Esophagus squamous epithelium (tissue), 5 donors: ENCODE measurements at places on chromosomes 5 and 9.

- no peak for DNase-seq
Measured at GRCh38 chr5:6728795-6729183, 15.6 kb downstream of the TENT4A start.

DNA sequence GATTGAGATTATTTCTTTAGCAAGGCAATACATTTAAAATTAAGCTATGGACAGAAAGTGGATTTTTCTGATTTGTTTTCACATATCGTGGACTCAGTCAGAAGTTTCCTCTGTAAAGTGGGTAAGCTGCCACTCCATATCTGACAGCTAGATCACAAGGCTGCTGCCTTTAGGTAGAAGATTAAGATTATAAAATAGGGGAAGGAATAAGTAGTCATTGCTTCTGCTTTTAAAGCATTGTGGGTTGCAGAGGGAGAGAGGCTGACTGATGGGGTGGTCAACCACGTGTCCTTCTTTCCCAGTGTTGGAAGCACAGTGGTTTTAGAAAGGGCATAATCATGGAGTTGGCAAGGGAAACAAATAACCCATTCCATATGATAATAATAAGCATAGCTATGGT lies 74.3 kb upstream of the MOCS2 start:
- DNase-seq: no peak

DNA sequence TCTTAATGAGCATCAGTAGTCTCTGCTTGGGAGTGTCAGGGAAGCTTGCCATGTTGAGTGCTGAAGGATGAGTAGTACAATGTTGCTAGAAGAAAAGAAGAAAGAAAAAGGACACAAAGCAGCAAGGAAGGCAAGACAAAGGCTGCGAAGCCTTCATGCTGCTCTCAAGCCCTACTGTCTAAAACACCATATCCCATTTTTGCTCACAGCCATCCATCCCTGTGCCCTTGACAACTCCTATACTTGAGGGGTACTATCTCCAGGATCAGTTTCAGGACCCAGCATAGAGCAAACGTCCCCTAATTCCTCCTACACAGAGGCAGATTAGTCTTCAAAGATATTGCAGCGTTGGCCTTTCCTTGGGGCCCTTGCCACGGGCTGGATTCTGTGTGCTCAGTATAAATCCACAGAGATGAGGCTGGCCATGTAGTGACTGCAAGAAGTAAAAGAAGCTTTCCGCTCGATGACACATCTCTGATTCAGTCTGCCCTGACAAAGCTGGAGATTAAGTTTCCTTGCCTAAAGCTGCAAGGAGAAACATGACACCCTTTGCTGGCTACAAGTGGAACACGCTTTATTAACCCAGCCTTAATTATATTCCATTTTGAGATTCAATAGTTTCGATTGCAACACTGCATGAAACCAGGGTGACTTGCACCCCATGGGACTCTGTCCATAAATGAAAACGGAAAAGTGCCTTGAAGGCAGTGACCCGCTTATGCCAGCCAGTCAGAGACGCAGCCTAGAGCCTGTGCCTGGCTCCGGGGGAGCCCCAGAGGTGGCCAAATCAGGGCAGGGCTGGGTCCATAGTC lies 304.6 kb downstream of the ACTL7B start:
- DNase-seq: no peak

GRCh38 chr5:52682492-52682891 lies 105.2 kb upstream of the ITGA1 start:
- no peak for DNase-seq

GRCh38 chr5:67248703-67249589 lies 52.3 kb upstream of the CD180 start:
- DNase-seq: no peak

DNA sequence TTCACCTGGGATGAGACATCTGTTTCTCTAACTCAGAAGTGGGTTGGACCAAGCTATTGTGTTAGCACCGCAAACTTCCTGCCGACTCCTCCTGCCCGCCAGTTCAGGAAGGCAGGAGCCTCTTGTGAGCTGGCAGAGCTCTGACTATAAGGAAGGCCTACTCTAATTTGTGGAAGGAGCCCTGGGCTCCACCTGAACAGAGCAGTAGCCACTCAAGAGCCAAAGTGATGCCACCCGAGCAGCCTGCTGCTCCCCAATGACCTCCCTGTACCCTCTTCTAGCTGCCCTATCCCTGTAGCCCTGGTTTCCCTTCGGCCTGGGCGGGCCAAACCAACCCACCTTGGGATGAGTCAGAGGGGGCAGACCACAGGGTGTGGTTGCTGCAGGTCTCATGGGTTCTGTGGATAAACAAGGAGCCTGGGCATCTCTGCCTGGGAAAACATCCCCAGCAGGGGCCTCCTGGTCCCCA lies 81.6 kb downstream of the PSD2 start:
- DNase-seq: no peak
